ENCODE measurements at places on chromosomes 4 and X.
A peak's percentile ranks its signal among the peaks of the same experiment; 100 is the strongest.

DNA sequence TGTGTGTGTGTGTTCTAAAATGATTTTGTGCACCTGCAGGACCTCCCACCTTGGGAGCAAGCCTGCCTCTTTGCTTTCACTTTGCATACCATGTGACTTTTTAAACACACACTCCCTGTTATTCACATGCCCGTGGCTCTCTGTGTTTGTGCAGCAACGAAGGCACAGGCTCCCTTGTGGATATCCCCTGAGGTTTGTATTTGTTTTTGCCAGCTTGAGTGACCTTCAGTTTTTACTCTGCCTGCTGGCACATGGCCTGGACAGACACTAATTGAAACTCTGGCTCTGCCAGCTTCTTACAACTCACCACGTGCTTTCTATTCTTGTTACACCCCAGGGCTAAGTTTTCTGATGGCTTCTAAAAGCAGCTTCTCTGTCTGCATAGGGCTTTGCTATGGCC lies 885.8 kb downstream of the SH3BGRL start:
- no peak for DNase-seq
- H3K27me3 ChIP-seq: no peaks in the 10 kb centered on the region
- no peak overlapping the region for H3K27ac ChIP-seq
- no peaks in the 10 kb centered on the region for H3K36me3 ChIP-seq
- no peaks in the 10 kb centered on the region for H3K4me1 ChIP-seq

DNA sequence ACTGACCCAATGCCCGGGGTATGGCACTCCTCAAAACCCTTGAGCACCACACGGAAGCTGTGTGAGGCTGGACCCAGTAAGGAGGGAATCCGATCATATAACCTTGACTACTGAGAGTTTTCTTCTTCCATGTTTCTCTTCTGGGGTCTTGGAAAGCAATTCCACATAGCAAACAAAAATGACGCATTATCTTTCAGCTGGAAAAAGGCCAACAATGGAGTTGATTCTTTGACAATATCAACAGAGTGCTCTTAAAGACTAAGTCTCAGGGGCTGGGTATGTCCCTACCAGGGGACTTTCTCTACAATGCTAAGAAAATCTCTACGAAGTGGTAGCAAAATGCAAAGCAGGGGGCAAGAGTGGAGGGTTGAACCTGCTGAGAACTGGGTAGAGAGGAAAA lies 188.6 kb downstream of the NSUN7 start:
- H3K27ac ChIP-seq: no peak overlapping the region
- H3K4me3 ChIP-seq: no peak overlapping the region
- peaks cover 32% of the 10 kb centered on the region for H3K36me3 ChIP-seq
- no peaks in the 10 kb centered on the region for H3K27me3 ChIP-seq
- H3K4me1 ChIP-seq: peaks cover 6% of the 10 kb centered on the region

GRCh38 chr4:85555206-85555605 lies 80.3 kb downstream of the ARHGAP24 start:
- no peaks in the 10 kb centered on the region for H3K27me3 ChIP-seq
- H3K4me3 ChIP-seq: no peak overlapping the region
- no peak for DNase-seq

DNA sequence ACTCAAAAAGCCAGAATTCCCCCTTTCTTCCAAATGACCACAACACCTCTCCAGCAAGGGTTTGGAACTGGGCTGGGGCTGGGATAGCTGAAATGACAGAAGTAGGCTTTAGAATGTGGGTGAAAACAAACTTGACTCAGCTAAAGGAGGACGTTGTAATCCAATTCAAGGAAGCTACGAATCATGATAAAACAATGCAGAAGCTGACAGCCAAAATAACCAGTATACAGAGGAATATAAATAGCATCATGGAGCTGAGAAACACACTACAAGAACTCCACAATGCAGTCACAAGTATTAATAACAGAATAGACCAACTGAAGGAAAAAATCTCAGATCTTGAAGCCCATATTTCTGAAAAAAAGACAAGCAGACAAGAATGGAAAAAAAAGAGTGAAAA lies 95.8 kb upstream of the TET2 start:
- no peak overlapping the region for H3K4me3 ChIP-seq
- no peak for DNase-seq
- no peaks in the 10 kb centered on the region for H3K36me3 ChIP-seq
- no peaks in the 10 kb centered on the region for H3K27me3 ChIP-seq

DNA sequence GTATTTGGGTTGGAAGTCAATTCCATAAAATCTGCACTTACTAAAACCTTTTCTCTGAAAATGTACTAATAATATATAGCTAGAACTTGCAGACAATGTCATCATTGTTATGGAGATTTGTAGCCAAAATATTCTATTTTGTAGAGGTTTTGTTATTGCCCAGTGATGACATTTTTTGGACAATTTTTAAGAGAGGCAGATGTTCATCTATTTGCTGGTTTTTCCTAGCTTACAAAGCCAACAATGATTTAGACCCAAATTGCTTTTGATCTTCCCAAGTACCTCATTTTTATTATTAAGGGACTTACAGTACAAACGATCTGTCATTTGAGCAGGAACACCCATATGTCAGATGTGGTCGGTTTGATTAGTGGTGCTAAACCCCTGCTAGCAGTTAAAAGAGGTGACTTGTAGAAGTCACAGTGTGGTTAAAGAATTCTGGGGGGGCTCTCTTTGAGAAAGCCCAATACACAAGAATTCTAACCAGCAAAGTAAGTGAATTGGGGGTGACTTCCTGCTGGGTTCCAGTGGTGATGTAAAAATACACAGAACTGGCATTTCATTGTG lies 136.2 kb downstream of the KIT start:
- no peaks in the 10 kb centered on the region for H3K4me1 ChIP-seq
- H3K4me3 ChIP-seq: no peak overlapping the region
- H3K36me3 ChIP-seq: no peaks in the 10 kb centered on the region

GRCh38 chr4:174217273-174218126 lies 66.0 kb downstream of the FBXO8 start:
- H3K27ac ChIP-seq: no peak overlapping the region
- H3K27me3 ChIP-seq: peaks cover 53% of the 10 kb centered on the region
- H3K4me1 ChIP-seq: peaks cover 21% of the 10 kb centered on the region
- peak overlapping the region; percentile 76 for H3K4me3 ChIP-seq
- no peaks in the 10 kb centered on the region for H3K36me3 ChIP-seq

GRCh38 chr4:145842224-145842887 lies 96.3 kb downstream of the ZNF827 start:
- peak; percentile 15 for DNase-seq
- H3K27me3 ChIP-seq: no peaks in the 10 kb centered on the region
- no peak overlapping the region for H3K4me3 ChIP-seq
- H3K4me1 ChIP-seq: no peaks in the 10 kb centered on the region

- H3K27me3 ChIP-seq: no peaks in the 10 kb centered on the region
- H3K4me1 ChIP-seq: peaks cover 11% of the 10 kb centered on the region
- peak overlapping the region; percentile 85 for H3K27ac ChIP-seq
- DNase-seq: peak; percentile 61
- H3K4me3 ChIP-seq: peak overlapping the region; percentile 87
- H3K36me3 ChIP-seq: peaks cover 15% of the 10 kb centered on the region
Measured at GRCh38 chr4:152536545-152537182, 772 bp upstream of the FBXW7 start.

- no peak overlapping the region for H3K4me3 ChIP-seq
- no peaks in the 10 kb centered on the region for H3K36me3 ChIP-seq
- no peaks in the 10 kb centered on the region for H3K4me1 ChIP-seq
- peaks cover 7% of the 10 kb centered on the region for H3K27me3 ChIP-seq
- H3K27ac ChIP-seq: no peak overlapping the region
Measured at GRCh38 chrX:103099691-103100090, 6.7 kb upstream of the NXF3 start.

DNA sequence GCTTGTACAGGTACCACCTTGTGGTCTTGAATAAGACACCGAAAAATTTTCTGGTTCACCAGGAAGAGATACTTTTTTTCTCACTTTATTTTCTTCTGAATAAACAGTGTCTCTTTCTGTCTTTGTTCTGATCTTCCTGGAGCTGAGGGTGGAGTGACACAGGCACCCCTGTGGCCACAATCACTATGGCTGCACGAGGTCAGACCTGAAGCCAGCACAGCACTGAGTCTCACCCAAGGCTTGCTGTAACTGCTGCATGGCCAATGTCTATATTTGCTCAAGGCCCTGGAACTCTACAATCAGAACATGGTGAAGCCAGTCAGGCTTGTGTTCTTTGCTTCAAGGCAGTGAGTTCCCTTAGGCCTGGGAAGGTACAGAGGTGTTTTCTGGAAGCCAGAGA lies 87.2 kb downstream of the GPR174 start:
- H3K27me3 ChIP-seq: no peaks in the 10 kb centered on the region
- DNase-seq: no peak
- H3K4me3 ChIP-seq: no peak overlapping the region
- H3K27ac ChIP-seq: no peak overlapping the region

GRCh38 chrX:120235284-120235683 lies 15.3 kb upstream of the ZBTB33 start:
- H3K27me3 ChIP-seq: no peaks in the 10 kb centered on the region
- no peak for DNase-seq
- no peaks in the 10 kb centered on the region for H3K4me1 ChIP-seq
- H3K4me3 ChIP-seq: no peak overlapping the region
- H3K27ac ChIP-seq: no peak overlapping the region

GRCh38 chr4:149914119-149915115 lies 98.8 kb upstream of the IQCM start:
- DNase-seq: peak; percentile 71
- no peaks in the 10 kb centered on the region for H3K27me3 ChIP-seq
- no peak overlapping the region for H3K4me3 ChIP-seq
- H3K4me1 ChIP-seq: peaks cover 2% of the 10 kb centered on the region
- H3K36me3 ChIP-seq: no peaks in the 10 kb centered on the region

GRCh38 chrX:24357106-24357505 lies 3.3 kb upstream of the SUPT20HL1 start:
- no peaks in the 10 kb centered on the region for H3K36me3 ChIP-seq
- no peak overlapping the region for H3K4me3 ChIP-seq
- no peaks in the 10 kb centered on the region for H3K4me1 ChIP-seq
- no peak overlapping the region for H3K27ac ChIP-seq
- H3K27me3 ChIP-seq: no peaks in the 10 kb centered on the region

DNA sequence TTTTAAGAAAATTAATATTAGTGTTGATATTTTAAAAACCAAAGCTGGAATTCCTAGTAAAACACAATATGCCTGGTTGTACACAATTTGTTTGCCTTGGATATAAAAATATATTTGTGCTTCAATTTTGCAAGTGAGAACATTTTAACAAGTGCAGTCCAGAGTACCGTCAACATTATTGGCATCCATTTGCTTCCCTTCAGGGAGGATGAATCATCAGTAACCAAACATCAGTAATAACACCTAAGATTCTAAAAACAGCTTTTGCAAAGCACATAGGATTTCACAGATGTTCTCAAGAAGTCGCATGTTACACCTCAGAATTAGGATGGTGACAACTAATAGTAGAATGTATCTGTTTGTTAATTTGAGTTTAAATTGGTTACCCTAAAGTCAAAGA lies 262.6 kb upstream of the BMP3 start:
- no peaks in the 10 kb centered on the region for H3K36me3 ChIP-seq
- DNase-seq: no peak
- no peak overlapping the region for H3K27ac ChIP-seq
- no peaks in the 10 kb centered on the region for H3K27me3 ChIP-seq
- H3K4me3 ChIP-seq: no peak overlapping the region

DNA sequence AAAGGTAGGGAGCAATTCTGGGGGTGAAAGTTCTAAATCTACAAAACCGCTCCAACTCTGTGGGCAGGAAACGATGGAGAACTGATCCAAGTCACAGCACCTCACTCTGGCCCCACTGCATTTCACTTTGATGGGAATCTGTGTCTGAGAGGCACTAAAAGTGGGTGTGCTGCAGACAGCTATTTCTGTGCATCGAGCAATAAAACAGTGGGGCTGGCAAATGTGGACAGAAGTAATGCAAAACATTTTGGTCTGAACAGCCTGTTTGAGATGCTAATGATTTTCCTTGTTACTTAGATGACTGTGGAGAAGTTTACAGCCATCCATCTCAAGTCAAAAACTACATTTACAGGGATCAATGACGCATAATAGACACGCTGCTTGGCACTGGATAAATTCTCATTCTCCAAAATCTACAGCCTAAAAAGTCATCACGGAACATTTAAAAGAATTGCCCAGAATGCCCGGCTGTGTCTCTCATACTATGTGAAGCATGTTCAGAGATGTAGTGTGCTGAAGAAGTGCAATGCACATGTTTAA lies 1671.6 kb upstream of the TENM3 start:
- no peak for DNase-seq
- no peaks in the 10 kb centered on the region for H3K4me1 ChIP-seq
- H3K36me3 ChIP-seq: no peaks in the 10 kb centered on the region
- H3K27me3 ChIP-seq: no peaks in the 10 kb centered on the region
- H3K4me3 ChIP-seq: no peak overlapping the region

GRCh38 chr4:8762951-8763735 lies 108.5 kb downstream of the HMX1 start:
- H3K36me3 ChIP-seq: no peaks in the 10 kb centered on the region
- peaks cover 4% of the 10 kb centered on the region for H3K27me3 ChIP-seq
- no peak overlapping the region for H3K27ac ChIP-seq

GRCh38 chrX:120477453-120477852 lies 8.4 kb upstream of the LAMP2 start:
- no peaks in the 10 kb centered on the region for H3K36me3 ChIP-seq
- H3K4me1 ChIP-seq: no peaks in the 10 kb centered on the region
- no peak overlapping the region for H3K4me3 ChIP-seq
- peaks cover 8% of the 10 kb centered on the region for H3K27me3 ChIP-seq

- no peak overlapping the region for H3K4me3 ChIP-seq
- no peaks in the 10 kb centered on the region for H3K36me3 ChIP-seq
- peak; percentile 31 for DNase-seq
- no peaks in the 10 kb centered on the region for H3K27me3 ChIP-seq
- H3K4me1 ChIP-seq: no peaks in the 10 kb centered on the region
Measured at GRCh38 chr4:143234153-143234552, 49.4 kb downstream of the USP38 start.

- H3K27ac ChIP-seq: no peak overlapping the region
- peaks cover 26% of the 10 kb centered on the region for H3K36me3 ChIP-seq
- H3K4me1 ChIP-seq: no peaks in the 10 kb centered on the region
- no peak for DNase-seq
Measured at GRCh38 chrX:155242300-155242699, 22.0 kb downstream of the RAB39B start.

DNA sequence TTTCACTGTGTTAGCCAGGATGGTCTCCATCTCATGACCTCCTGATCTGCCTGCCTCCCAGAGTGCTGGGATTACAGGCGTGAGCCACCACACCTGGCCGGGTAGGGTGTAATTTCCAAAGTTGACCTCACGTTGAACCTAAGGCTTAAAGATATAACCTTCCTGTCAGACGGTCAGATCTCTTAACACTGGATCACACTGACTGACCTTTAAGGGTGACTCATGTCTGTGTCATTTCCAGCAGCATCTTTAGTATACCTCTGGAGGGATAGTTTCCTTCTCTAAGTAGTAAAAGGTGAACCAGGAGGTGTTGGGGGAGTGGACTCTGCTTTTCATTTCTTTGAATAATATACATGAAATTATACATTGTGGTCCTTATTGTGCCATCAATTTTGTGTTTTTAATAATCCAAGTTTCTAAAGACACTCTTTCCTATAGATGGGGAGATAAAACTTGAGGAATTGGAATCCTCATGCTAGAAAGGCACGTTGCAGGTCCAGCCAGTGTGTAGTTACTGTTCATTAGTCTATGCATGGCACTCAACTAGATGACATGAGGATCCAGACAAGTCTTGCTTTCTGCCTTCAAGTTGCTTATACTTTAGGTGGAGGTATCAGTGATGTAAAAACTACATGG lies 45.7 kb downstream of the ARHGAP10 start:
- peaks cover 17% of the 10 kb centered on the region for H3K4me1 ChIP-seq
- no peak overlapping the region for H3K4me3 ChIP-seq
- peak; percentile 56 for DNase-seq
- H3K27me3 ChIP-seq: no peaks in the 10 kb centered on the region
- no peaks in the 10 kb centered on the region for H3K36me3 ChIP-seq
- no peak overlapping the region for H3K27ac ChIP-seq

GRCh38 chrX:103063918-103064434 lies at the start of gene BEX1:
TSS of gene BEX1 (minus strand) at chrX:103064171. CDS start at chrX:103063274, 897 bp downstream.
- H3K4me1 ChIP-seq: peaks cover 9% of the 10 kb centered on the region
- H3K27me3 ChIP-seq: peaks cover 20% of the 10 kb centered on the region
- H3K4me3 ChIP-seq: no peak within 1 kb of the TSS
- H3K36me3 ChIP-seq: no peaks in the 10 kb centered on the region
- peak; percentile 0 for DNase-seq
